Neuronal stem cell (in vitro differentiated cells): ENCODE measurements at places on chromosomes 4 and X.

DNA sequence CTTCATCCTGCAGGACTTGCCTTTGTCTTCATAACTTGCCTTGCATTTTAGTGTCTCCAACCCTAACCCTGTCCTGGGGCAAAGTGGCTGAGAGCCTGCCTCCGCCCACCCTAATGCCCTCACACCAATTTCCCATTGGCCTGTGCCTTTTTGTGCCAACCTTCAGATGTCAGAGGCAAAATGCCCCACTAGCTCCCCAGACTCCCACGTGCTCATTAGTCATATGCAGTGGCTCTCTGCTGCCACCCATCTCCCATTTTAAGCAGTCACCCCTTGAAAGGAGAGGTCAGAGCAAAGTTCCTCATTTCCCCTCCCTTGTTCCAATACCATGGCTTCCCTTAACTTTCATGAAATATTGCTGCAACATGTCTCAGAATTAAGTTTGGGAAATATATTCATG is 74.8 kb upstream of the PASD1 start:
- H3K36me3 ChIP-seq: no peaks in the 10 kb centered on the region
- H3K4me1 ChIP-seq: no peaks in the 10 kb centered on the region
- no peak overlapping the region for H3K4me3 ChIP-seq
- no peak for DNase-seq
- no peaks in the 10 kb centered on the region for H3K27me3 ChIP-seq

DNA sequence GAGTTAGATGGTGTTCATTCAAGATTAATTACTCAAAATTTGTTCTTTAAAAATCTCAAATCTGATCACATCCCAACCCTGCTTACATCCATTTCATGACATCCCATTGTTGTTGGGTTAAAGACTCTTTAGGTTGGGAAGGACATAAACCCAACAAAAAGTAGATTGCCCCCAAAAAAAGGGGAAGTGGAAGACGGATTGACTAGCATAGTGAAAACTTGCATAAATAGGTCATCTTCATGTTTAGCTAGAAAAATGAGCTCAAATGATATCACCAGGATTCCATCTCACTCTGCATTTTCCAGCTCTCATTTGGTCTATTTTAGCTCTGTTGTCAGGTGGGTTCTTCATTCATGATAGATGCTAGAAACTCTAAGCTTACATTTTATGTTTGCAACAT is 18.5 kb upstream of the TET2 start:
- H3K27ac ChIP-seq: no peak overlapping the region
- H3K4me1 ChIP-seq: no peaks in the 10 kb centered on the region
- DNase-seq: no peak
- H3K36me3 ChIP-seq: no peaks in the 10 kb centered on the region

GRCh38 chrX:150293311-150294013 is 69.7 kb upstream of the MAMLD1 start:
- no peak for DNase-seq
- H3K4me3 ChIP-seq: no peak overlapping the region

DNA sequence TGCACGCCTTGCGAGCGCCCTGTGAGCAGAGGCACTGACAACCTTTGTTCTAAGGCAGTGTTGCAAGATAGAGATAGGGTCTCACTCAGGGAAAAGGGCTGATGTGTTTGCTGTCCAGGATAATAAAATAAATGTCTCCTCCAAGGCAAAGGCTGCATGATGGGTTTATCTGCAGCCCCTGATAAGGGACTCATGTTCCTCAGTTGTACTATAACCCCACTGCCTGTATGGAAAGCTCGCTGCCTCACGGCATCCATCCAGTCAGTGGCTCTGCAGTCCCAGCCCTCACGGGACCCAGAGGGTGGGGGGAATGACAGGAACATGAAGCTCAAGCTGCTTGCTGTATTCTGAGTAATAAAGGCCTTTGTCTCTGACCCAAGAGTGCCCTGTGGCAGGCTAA is 22.6 kb downstream of the BCLAF3 start:
- H3K27me3 ChIP-seq: no peaks in the 10 kb centered on the region
- peaks cover 3% of the 10 kb centered on the region for H3K4me1 ChIP-seq
- H3K36me3 ChIP-seq: peaks cover 28% of the 10 kb centered on the region
- no peak overlapping the region for H3K4me3 ChIP-seq

- H3K4me1 ChIP-seq: peaks cover 10% of the 10 kb centered on the region
- H3K27ac ChIP-seq: no peak overlapping the region
- peaks cover 4% of the 10 kb centered on the region for H3K27me3 ChIP-seq
- H3K36me3 ChIP-seq: no peaks in the 10 kb centered on the region
- no peak for DNase-seq
These were observed 20.9 kb upstream of the MTM1 start for GRCh38 chrX:150547375-150548115.

DNA sequence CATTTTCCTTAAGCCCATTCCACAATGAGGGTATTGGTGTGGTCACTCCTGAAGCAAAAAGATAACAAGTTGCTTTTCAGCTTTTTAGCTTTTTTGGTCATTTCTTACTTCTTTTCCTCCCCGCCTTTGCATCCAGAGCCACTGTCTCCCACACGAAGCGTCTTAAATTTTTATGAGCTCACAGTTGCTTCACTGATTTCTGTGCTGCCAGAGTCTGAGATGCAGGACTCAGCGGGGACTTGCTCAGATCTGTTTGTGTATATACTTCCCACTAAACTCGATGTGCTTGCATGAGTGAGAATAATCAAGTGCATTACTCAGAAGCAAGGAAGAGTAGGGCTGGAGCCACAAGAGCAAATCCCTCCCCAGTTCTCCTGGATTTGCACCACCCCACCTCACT is 80.2 kb upstream of the FHL1 start:
- DNase-seq: no peak
- H3K4me3 ChIP-seq: no peak overlapping the region
- no peaks in the 10 kb centered on the region for H3K4me1 ChIP-seq

DNA sequence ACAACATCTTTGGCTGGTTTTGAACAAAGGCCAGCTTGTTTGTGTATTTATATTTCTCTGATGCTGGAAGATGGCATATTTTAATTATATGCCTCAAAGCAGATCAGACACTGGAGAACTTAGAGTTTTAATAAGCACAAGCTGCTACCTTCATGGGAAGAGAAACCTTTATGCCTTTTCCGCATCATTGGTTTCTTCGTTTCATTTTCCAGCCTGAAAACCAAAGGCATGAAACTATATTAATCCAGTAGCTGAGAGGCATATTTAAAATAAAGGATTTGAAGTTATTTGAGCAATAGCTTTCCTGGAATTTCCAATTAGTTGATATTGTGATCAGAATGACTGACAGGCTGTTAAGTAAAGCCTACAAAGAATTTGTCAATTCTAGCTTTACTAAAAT is 141.0 kb downstream of the ARHGAP24 start:
- no peak overlapping the region for H3K27ac ChIP-seq
- DNase-seq: no peak
- no peaks in the 10 kb centered on the region for H3K4me1 ChIP-seq
- no peaks in the 10 kb centered on the region for H3K36me3 ChIP-seq
- H3K27me3 ChIP-seq: no peaks in the 10 kb centered on the region

DNA sequence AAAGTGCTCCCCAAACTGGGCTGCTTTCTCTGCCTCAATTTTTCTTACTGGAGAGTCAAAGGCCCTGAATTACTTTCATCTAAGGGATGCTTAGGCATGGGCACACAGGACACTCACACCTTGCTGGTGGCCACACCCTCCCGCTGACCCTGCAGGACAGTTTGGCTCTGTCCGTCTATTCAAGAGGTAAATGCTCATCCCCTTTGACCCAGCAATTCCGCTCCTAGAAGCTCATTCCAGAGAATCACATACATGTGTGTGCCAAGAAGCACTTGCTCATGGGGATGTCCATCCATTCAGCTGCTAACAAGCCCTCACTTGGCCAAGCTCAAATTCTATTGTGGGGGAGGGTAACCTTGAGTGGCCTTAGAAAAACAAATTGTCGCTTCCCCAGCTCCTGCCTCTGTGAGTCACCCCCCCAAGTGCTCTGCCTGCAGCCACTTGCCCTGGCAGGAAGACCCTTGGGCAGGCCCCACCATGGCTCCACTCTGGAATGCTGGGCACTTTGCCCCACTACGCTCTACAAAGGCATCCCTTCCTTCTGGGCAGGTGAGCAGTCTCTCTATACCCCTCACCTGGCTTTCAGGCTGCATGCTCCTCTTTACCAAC is 54.5 kb downstream of the HTRA3 start:
- H3K27ac ChIP-seq: no peak overlapping the region
- no peaks in the 10 kb centered on the region for H3K36me3 ChIP-seq

DNA sequence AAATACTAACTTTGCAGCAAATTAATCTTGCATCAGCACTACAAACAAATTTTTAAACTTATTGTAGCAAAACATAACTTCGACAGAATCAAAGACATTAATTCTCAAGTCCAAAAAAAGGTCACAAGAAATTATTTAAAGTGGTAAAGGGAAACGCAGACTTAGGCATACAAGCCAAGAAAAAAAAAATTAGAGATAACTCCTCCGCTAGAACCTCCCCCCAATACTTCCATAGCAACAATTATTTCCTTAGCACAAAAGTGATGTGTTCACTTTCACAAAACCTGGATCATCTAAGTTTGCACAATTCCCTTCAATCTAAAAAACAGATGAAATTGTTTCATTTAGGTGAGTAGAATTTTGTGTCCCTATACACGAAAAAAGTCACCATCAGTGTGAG is 1.1 kb downstream of the LRBA start:
- no peak overlapping the region for H3K27ac ChIP-seq
- peak overlapping the region; percentile 98 for H3K4me3 ChIP-seq
- no peaks in the 10 kb centered on the region for H3K27me3 ChIP-seq
- peaks cover 4% of the 10 kb centered on the region for H3K4me1 ChIP-seq

GRCh38 chrX:152847281-152847680 is 16.4 kb downstream of the NSDHL start:
- no peaks in the 10 kb centered on the region for H3K4me1 ChIP-seq
- peaks cover 5% of the 10 kb centered on the region for H3K27me3 ChIP-seq
- peaks cover 83% of the 10 kb centered on the region for H3K36me3 ChIP-seq
- H3K27ac ChIP-seq: no peak overlapping the region

DNA sequence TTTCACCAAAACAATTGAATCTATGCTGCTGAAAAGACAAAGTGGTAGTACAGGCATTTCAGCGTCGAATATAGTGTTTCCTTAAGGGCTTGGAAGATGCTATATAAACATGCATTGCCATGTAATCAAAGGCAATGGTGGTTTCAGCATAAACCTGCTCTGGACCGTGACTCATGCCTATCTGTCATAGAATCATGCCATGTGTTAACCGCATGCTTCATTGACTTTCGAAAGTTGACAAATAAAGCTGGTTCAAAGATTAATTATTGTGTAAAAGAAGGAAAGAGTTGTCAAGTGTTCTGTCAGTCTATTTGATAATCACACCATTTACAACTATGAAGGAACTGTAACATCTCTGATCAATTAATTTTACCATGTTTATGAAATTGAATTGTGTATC is 83.2 kb downstream of the FUNDC1 start:
- no peak overlapping the region for H3K27ac ChIP-seq
- H3K4me1 ChIP-seq: no peaks in the 10 kb centered on the region
- no peak for DNase-seq
- H3K36me3 ChIP-seq: no peaks in the 10 kb centered on the region
- H3K27me3 ChIP-seq: no peaks in the 10 kb centered on the region

GRCh38 chrX:20515841-20516461 is 249.2 kb upstream of the RPS6KA3 start:
- DNase-seq: no peak
- H3K4me1 ChIP-seq: no peaks in the 10 kb centered on the region
- H3K36me3 ChIP-seq: no peaks in the 10 kb centered on the region
- H3K27ac ChIP-seq: no peak overlapping the region
- H3K4me3 ChIP-seq: no peak overlapping the region

- H3K27ac ChIP-seq: no peak overlapping the region
- no peak overlapping the region for H3K4me3 ChIP-seq
- DNase-seq: no peak
- H3K27me3 ChIP-seq: no peaks in the 10 kb centered on the region
These were observed 90.4 kb downstream of the MOSPD2 start for GRCh38 chrX:14963447-14964236.
